Uterine smooth muscle cell (primary cell): ENCODE measurements at places on chromosomes 12 and 14. TPM values are rescaled to one million over a fixed set of nuclear protein-coding genes. Genes with fewer than 3 reads are reported as not detected.

The KRT74 gene
- total RNA-seq: not detected in 2 replicates

The BHLHE41 gene
- total RNA-seq: 6.4 and 11.4 TPM in 2 replicates

The MON2 gene
- 54.8 and 61.7 TPM in 2 replicates for total RNA-seq

The SERPINA3 gene
- 0.22 and 2.1 TPM in 2 replicates for total RNA-seq

The BICDL1 gene
- 0.11 and 0.25 TPM in 2 replicates for total RNA-seq

The TC2N gene
- 0.77 and 1.4 TPM in 2 replicates for total RNA-seq

The LBHD2 gene
- not detected in 2 replicates for total RNA-seq

The NAV3 gene
- total RNA-seq: 85.5 and 126 TPM in 2 replicates

The TAS2R7 gene
- total RNA-seq: not detected in 2 replicates

The NELL2 gene
- total RNA-seq: 0.55 TPM in 1 of 2 replicates, not detected in the other

The DBX2 gene
- total RNA-seq: not detected in 2 replicates

The ARG2 gene
- 3.5 and 5.6 TPM in 2 replicates for total RNA-seq

The ALKBH2 gene
- 21.5 and 24.2 TPM in 2 replicates for total RNA-seq

The HOXC10 gene
- total RNA-seq: not detected in 2 replicates

The DDX24 gene
- total RNA-seq: 114 and 139 TPM in 2 replicates

The NUP37 gene
- 51.7 and 121 TPM in 2 replicates for total RNA-seq

The C12orf54 gene
- not detected in 2 replicates for total RNA-seq

The RD3L gene
- not detected in 2 replicates for total RNA-seq

The LRRC10 gene
- total RNA-seq: not detected in 2 replicates

The ITGA7 gene
- 26.6 and 47.0 TPM in 2 replicates for total RNA-seq

The SLC2A14 gene
- 0.11 and 1.1 TPM in 2 replicates for total RNA-seq

The PROX2 gene
- not detected in 2 replicates for total RNA-seq

The RESF1 gene
- total RNA-seq: 17.5 and 19.8 TPM in 2 replicates

The INHBC gene
- total RNA-seq: not detected in 2 replicates
